ENCODE measurements at places on chromosomes 3 and 15.

- peak; percentile 8 for DNase-seq
Observed at GRCh38 chr15:72306211-72306785, 13.7 kb downstream of the CELF6 start.

DNA sequence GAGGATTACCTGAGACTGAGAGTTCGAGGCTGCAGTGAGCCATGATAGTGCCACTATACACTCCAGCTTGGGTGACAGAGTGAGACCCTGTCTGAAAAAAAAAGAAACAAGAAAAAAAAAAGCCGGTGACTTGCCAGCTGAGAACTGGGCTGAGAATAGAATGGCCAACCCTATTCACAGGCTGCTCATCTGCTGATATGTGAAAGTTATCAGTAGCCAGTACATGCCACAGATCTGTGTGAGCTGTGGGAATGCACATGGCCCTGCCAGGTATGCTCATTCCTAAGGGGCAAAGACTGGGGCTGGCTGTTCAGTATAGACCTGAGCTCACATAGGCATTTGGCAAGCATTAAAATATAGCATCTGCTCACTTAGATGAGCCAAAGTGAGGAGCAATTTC is 30.9 kb downstream of the IL20RB start:
- no peak for DNase-seq

DNA sequence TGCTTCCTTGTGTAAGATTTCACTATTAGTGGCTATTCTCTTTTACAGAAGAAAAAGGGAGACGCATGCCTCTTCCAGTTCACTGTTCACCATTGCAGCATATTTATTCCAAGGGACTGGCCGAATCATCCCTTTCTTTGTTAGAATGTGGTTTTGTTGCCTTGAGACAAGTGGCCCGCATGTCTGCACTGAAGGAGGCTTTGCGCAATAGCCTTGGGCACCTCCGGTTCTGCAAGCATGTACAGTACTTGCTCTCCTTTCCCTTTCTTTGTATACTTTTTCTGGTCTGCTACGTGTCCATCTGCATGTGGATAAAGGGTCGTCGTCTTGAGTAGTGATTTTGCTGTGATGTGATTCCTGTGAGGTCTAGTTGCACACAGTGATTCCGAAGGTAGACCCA is 43.0 kb downstream of the FLNB start:
- DNase-seq: no peak

- no peak for DNase-seq
Observed at GRCh38 chr3:9135930-9136525, 113.4 kb downstream of the SRGAP3 start.

DNA sequence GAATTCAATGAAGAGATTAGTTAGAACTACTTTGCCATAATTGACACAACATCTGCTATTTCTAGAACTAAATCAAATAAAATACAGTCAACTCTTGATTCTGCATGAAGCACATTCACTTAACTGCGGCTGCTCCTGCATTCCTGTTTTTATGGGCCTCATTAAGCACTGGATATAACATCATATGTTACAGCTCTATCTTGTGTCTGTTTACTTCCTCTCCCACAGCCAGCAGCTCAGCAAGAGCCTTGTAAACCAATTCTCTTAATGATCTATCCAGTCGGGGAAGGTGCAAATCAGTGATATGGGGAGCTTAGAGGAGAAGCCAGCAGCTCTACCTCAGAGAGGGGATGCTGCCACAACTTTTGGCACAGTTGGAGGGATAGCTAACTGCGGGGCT is 329.2 kb downstream of the ARRDC4 start:
- no peak for DNase-seq

DNA sequence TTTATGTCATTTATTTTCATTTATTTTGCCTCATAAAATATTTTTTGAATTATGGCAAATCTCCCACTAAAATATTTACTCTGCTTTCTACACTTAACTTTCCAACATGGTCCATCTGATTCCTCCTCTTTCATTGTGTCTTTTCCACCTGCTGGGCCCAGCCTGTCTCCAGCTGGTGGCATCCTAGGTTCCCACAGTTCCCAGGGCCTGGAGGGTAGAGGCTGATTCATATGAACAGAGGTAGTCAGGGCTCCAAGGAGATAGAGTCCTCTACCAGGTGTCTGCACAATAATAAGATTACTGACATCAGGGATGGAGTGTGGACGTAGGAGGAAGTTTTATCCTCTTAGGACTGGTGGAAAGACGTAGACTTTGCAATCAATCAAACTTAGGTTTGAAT is 14.3 kb downstream of the ZBTB38 start:
- DNase-seq: no peak

DNA sequence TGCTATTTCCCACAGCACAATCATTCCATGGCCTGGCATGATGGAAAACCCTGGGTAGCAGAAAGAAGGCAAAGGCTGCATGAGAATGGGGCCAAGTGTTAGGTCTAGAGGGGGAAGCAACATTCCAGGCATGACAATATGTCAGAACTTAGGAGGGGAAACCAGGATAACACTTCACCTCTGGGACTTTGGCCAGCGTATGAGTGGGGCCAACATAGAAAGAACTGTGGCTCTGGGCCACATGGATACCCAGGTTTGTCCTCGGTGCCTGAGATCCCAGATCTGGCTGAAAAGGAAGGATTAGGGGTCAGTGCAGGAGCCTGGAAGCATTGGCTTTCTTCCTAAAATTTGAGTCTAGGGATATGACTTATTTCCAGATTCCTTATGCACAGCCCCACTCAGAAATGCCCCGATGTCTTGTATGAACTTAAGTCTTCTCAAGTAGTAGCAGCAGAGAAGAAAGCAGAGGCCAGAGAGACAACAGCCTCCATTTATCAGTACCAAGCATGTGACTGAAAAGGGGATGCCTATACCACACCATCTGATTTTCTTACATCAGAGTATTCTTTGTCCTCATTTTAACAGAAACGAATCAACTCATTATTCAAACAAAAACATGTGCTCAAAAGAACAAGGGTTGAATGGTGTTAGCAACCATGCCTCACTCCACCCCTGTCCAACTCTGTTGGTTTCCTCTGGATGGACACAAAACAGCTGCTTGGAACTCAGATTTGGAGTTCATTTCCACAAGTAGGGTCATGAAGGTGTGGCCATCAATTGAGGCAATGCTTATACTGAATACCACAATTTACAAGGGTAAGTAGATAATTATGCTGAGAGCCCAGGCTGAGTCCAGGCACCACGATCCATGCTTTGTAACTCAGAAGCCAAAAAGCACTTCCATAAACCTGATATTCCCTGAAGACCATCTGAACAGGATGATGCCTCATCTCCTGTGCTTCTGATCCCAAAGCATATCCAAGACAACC is 43.7 kb upstream of the NDUFB4 start:
- DNase-seq: no peak

DNA sequence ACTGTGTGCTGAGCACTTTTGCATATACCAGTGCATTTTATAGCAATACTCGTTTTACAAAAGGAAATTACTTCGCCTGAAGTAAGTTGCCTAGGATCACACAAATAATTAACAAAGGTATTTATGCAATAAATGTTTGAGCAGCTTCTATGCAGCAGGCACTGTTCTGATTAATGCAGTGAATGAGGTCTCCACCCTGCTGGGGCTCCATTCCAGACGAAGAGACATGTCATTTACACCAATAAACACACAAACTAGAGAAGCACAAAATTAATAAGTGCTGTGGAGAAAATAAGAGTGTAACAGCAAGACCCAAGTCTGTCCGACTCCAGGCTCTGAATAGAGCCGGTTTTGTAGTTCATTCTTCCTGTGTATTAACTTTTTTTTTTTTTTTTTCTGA is 17.5 kb downstream of the NOX5 start:
- DNase-seq: no peak

- DNase-seq: no peak
Observed at GRCh38 chr3:16334909-16335308, 69.9 kb downstream of the OXNAD1 start.

DNA sequence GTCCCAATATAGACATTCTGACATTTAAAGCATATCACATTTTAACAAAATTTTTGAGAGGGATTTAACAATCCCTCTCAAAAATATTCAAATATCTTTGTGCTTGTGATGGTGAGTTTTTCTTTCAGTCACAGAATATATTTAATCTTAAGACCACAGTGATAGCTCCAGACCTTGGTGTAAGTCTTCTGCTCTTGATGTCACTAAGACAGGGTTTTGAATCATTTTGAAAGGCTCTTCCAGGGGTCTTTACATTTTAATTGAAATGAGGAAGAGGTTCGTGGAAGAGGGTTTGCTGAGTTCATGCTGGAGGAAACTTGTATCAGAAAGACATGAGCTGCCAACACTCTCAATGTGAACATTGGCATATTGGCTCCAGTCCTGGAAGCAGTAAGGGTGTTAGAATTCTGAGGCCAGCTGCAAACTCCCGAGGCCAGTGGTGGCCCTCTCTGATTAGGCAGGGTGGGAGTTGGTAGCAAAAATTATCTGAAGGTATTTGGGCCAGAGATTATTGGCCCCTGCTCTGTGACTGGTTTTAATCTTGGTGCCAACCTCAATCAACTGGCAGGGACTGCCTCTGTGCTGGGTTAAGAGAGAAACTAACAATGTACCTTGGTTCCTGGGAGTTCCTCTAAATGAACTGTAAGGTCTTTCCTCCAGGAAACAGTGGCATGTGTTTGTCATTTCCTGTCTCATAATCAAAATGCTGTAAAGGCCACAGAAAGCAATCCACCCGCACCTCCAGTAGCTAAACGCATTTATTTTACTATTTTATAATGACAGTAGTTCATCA is 5.3 kb downstream of the POU1F1 start:
- DNase-seq: no peak

- no peak for DNase-seq
Observed at GRCh38 chr3:108562565-108562964, 26.7 kb downstream of the CIP2A start.

GRCh38 chr3:127889976-127890650 is 24.9 kb upstream of the KBTBD12 start:
- DNase-seq: no peak

DNA sequence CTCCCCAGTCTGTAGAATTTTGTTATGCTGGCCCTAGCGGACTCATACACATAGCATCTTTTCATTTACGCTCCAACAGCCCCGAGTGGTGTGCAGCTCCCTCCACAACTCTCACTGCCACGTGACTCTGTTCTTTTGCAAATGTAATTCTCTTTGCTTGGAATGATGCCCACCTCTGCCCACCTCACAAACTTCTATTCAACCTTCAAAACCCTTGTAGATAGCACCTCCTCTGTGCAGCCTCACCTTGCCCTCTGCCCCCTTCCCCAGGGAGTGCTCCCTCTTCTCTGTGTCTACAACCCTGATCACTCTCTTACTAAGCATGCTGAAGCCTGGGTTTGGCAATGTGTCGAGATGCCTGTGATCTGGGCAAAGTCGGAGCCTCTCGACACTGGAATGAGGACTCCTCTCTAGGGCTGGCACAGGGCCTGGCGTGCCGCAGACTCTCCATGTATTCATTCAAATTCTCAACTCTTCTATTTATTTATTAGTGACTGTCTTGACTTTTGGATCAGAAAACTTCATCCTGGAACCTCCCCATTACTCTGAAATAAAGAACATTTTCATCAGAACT is 73.5 kb downstream of the MGLL start:
- DNase-seq: no peak

GRCh38 chr3:172089250-172089649 is 49.9 kb downstream of the FNDC3B start:
- DNase-seq: no peak

DNA sequence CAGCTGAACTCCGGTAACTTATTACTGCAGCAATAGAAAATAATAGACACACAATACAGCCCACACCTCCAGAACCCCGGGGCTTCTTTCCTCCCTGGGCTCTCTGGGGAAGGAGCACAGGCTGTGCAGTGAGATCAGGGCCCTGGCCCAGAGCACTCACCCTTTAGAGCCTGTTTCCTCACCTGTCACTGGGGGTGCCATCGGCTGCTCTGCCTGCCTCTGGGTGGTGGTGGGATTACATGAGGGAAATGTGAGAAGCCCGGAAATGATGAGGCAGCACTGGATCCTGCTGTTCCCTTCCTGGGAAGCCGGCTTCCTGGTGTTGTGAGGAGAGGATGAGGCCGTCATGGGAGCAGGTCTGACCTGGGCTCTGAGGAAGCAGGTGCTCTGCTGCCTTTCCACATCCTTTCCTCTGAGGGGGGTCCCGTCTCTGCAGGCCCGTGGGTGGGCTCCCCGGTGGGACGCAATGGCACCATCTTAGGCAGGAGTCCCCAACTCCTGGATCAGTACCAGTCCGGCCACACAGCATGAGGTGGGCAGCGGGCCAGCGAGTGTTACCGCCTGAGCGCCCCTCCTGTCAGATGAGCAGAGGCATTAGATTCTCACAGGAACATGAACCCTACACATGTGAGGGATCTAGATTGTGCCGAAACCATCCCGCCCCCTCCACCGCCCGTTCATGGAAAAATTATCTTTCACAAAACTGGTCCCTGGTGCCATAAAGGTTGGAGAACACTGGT is 220.9 kb upstream of the CTDSPL start:
- DNase-seq: no peak

GRCh38 chr3:29637068-29637467 is 356.2 kb downstream of the RBMS3 start:
- DNase-seq: no peak

DNA sequence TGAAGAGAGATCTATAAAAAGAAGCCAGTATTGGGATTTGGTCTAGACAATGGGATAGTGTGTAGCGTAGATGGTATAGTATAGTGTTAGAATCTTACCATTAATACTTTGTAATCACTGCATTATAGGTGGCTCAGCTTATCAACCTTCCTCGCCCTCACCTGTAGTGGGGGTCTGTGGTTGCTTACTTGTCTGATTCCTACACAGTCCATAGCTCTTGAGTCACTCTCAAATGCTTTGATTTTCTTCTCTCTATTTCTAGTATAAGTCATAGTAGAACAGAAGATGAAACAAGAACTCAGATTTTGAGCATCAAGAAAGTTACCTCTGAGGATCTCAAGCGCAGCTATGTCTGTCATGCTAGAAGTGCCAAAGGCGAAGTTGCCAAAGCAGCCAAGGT is 115.2 kb downstream of the IL1RAP start:
- no peak for DNase-seq

DNA sequence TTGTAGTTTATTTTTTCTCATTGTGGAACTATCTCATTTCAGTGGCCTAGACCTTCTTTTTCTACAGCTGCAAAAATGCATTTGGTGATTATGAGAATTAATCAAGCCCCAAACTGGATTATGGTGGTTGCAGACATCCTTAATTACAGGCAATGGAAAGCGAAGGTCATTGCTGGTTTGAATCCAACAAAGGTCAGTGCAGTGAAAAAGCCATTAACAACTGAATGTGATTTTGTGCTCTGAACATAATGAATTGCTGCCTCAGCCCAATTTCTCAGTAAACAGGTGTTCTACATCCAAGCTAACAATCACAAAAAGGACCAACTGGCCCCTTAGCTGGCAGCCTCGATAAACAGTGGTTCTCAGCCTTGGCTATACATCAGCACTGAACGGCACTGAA is 260.1 kb upstream of the DPPA4 start:
- DNase-seq: no peak

- no peak for DNase-seq
Observed at GRCh38 chr15:93274257-93274656, 185.2 kb upstream of the RGMA start.

Data from stimulated activated CD4-positive, alpha-beta T cell treated with anti-CD3 and anti-CD28 coated beads, Interleukin-1b, Interleukin-23, amount 100 ng/mL, for 1 hour (primary cell).